ENCODE measurements at places on chromosomes 13 and 19. TPM values are rescaled to one million over a fixed set of nuclear protein-coding genes. Genes with fewer than 3 reads are reported as not detected.

DNA sequence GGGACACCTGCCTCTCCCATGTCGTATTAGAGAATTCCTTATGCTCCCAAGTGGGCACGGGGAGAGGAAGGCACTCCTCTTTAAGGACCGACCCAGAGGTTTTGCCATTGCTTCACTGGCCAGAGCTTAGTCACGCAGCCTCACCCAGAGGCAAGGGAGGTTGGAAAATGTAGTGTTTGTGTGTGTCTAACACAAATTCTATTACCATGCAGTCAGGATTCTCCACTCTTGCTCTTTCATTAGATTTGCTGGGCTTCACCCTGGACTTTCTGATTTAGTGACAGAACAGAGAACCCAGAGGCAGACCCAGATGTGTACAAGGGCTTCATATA, 14.6 kb upstream of the NCCRP1 start:
- DNase-seq: no peak

- peak; percentile 87 for DNase-seq
Observed at GRCh38 chr13:33205804-33206221, 79.7 kb downstream of the STARD13 start.

DNA sequence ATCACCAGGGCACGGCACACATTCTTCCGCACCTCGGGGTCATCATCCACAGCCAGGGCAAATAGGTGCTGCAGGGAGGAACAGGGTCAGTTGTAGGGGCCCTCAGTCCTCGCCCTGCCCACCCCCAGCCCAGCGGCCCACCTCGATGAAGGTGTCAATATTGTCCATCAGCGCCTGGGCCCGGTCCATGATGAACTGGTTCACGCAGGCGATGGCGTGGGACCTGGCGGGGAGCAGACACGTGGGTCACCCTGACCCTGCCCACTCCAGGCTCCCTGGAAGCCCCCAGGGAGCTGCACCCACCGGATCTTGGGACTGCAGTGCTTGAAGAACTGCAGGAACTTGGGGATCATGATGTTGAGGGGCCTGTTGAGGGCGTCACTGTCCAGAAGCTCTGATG, 8.6 kb downstream of the TNPO2 start:
- no peak for DNase-seq

GRCh38 chr13:101292711-101293110, 123.6 kb downstream of the NALCN start:
- no peak for DNase-seq

GRCh38 chr13:50509167-50509566, 334.3 kb downstream of the DLEU7 start:
- no peak for DNase-seq

- DNase-seq: no peak
Observed at GRCh38 chr13:47696674-47697073, 304.4 kb downstream of the SUCLA2 start.

CPAMD8 gene
- 0.64 TPM for total RNA-seq

ZNF627 gene
- total RNA-seq: 16.8 TPM

SBK2 gene
- total RNA-seq: not detected
